Osteoblast (primary cell): ENCODE measurements at places on chromosomes 6 and 20. TPM values are rescaled to one million over a fixed set of nuclear protein-coding genes. Genes with fewer than 3 reads are reported as not detected.
A peak's percentile ranks its signal among the peaks of the same experiment; 100 is the strongest.

The SCUBE3 gene
- total RNA-seq = 30.4 and 62.5 TPM in 2 replicates

The PPIL4 gene
- total RNA-seq = 33.3 and 34.5 TPM in 2 replicates

The POPDC3 gene
- total RNA-seq = 32.6 and 41.8 TPM in 2 replicates

The TFAP2D gene
- not detected in 2 replicates for total RNA-seq

The FAM83C gene
- total RNA-seq = not detected in 2 replicates

The CRYBG1 gene
- total RNA-seq = 11.9 and 19.2 TPM in 2 replicates

The SLC22A2 gene
- total RNA-seq = under 0.01 TPM in 2 replicates

The SLC17A3 gene
- not detected in 2 replicates for total RNA-seq

The PARD6B gene
- total RNA-seq = 0.72 and 0.88 TPM in 2 replicates

The UST gene
- total RNA-seq = 18.1 and 21.2 TPM in 2 replicates

The PCMTD2 gene
- 51.0 and 59.4 TPM in 2 replicates for total RNA-seq

- DNase-seq = no peak
Measured at GRCh38 chr6:29816030-29816429, 11.6 kb upstream of the HLA-G start.

GRCh38 chr20:31948008-31948407, 3.8 kb downstream of the PDRG1 start:
- no peak for DNase-seq

DNA sequence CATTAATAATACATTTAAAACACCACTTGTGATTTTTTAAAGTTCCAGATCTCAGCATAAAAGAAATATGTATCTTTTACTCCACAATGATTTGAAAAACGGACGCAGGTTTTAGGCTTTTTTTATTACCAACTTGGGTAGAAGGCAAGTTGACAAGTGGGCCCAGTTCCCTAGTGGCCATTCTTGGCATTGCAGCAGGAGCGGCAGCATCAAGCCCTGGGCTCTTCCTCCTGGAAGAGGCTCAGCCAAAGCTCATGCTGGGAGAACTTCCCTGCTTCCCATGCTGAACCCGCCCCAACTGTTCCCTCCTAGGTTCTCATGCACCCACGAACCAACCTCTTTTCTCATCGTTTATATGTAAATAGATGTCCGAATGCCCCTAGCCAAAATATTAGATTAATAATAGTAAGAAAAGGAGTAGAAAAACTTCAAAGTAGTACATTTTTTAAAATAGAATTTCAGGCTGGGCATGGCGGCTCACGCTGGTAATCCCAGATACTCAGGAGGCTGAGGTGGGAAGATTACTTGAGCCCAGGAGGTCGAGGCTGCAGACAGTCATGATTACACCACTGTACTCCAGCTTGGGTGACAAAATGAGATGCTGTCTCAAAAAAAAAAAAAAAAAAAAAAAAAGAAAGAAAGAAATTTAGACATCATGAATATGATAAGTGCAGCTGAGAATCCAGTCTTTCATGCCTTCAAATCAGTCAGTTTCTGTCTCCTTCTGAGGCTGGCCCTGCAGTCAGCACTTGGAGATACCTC, 18.2 kb upstream of the MYB start:
- DNase-seq = no peak

DNA sequence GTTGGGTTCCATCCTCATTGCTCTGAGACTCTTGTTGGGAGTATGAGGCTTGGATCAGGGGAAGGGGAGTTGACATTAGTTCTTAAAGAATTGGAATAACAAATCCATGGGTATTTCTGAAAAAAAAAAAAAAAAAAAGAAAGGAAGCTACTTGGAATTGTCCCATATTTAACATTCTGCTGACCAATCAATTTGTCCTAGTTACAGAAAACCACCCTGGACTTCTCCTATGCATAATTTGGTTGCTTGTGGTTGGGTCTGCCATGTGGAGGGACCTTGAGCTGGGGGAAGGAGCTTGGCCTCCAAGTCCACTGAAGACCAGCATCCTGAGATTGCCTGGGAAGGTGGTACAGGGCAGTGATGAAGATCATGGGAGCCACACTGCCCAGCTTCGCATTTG, 32.6 kb downstream of the PLG start:
- no peak for DNase-seq

DNA sequence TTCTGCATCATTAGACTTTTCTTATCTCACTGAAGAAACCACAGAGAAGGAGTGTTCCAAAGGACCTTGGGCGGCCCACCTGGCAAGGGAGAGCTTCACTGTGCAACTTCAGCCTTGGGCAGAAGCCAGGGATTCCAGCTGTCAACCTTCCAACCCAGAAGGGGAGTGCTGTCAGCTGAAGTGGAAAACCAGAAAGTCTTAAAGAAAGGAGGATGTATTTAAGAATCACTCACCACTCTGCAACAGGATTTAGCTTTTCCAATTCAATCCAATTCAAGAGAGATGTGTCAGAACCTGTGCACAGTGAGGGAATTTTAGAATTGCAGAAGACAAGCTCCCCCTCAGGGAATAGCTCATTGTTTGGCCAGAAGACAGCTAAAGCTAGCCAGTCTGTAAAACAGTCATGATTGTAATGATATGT, 553.7 kb downstream of the CD83 start:
- DNase-seq = peak; percentile 77

DNA sequence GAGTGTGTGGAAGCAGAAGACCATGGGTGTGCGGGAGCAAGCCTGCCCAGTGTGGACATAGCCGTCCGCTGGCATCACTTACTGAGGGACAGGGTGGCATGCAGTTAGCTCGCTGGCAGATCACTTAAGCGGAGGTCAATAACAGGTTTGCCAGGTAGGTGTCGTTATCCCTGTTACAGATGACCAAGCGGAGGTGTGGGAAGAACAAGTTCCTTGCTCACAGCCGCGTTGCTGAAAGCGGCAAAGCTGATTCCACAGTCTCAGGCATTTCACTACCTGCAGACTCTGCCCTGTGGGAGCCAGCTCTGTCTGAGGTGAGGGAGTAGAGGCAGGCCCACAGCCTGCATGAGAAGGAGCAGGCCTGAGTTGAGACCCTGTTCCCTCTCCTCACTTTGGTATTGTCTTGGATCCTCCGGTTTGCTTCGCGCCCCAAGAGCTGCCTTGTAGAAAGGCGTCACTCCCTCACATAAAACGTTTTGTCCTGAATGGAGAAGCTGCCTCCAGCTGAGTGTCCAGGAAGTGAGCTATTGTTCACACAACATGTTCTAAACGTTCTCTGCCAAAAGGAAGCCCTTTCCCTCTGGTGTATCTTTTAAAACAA, 96.9 kb downstream of the TCP11 start:
- DNase-seq = no peak

GRCh38 chr6:15893556-15894253, 230.9 kb upstream of the DTNBP1 start:
- DNase-seq = no peak

GRCh38 chr20:43345676-43346075, 112.0 kb upstream of the SRSF6 start:
- DNase-seq = no peak

- DNase-seq = peak; percentile 31
Measured at GRCh38 chr20:11207749-11208502, 534.1 kb upstream of the JAG1 start.

DNA sequence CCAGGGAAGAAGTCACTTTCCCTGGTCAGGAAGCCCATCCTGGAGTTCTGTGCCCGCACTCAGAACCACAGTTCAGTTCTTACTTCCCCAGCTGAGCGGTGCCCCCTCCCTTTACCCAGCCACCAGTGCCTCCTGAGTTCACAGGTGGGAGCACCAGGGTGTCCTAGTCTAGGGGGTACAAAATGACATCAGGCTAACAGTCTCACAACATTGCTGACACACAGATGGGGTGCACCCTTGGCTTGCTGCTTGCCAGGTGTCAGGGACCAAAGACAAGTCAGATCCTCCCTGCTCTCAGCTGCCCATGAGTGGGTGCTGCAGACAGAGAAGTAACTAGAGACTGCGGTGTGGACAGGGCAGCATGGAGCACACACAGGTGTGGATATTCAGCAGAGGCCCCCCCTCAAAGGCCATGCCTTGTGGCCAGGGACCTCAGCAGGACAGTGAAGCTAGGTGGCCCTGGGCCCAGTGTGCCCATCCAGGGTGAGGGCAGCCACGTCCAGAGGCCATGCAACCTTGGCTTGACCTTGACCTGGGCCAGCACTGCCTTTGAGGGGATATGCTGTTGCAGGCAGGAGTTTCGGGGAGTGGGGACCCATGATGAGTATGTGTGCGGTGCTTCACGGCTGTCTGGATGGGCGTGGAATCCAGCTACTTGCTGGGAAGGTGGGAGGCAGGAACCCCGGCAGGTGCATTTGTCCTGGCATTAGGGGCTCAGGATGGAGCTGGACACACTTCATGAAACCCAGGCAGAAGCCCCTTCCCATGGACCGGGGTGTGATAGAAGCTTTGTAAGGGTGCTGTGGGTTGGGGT, 110.4 kb upstream of the FRMD1 start:
- DNase-seq = no peak

DNA sequence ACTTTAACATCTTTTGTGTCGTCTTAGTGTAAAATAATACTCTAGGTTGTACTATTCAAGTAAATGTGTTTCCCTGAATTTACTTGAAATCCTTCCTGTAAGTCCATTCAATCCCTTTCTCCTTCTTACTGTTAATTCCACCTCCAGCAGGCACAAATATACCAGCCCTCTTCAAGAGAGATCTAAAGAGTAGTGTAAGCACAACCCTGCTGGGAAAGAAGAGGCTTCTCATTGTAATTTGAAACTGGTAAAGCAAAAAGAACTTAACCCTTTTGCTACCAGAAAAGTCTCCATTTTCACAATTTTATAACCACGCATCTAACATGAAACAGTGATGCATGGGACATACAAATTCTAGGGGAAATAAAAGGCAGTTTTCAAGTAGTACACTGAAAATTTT, at the start of gene BMP5:
Gene BMP5, minus strand, starts transcription at position 191 of the 400 bp plus-strand sequence. CDS start 725 bp downstream, outside the sequence.
- no peak for DNase-seq
